ENCODE measurements at places on chromosomes 11 and 22. TPM values are rescaled to one million over a fixed set of nuclear protein-coding genes. Genes with fewer than 3 reads are reported as not detected.

GRCh38 chr11:108958368-108959104 lies 293.7 kb downstream of the DDX10 start:
- DNase-seq = no peak

The CDKN1C gene
- total RNA-seq = 0.91 TPM

DNA sequence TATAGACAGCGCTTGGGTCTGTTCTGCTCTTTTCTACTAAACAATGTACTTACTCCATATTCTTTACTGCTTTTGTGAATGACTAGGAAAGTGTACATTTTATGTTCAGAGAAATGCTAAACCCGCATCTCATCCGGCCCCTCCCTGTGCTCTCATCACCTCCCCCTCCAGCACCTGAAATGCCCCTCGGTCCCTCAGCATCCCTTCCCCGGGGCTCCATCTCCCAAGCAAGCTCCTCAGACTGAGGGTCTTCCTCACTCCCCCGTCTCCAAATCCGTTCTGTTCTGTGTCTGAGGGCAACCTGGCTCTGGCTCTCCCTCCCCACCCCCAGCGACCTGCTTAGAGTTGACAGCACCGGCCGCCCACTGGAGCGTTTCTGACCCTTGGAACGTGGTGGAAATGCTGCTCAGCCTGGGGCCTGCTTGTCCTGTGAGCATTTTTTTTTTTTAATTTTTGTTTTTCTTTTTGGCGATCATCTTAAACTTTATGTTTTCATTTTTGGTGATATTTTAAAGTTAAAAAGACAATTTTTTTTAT lies 1.4 kb downstream of the SELENOO start:
- no peak for DNase-seq

DNA sequence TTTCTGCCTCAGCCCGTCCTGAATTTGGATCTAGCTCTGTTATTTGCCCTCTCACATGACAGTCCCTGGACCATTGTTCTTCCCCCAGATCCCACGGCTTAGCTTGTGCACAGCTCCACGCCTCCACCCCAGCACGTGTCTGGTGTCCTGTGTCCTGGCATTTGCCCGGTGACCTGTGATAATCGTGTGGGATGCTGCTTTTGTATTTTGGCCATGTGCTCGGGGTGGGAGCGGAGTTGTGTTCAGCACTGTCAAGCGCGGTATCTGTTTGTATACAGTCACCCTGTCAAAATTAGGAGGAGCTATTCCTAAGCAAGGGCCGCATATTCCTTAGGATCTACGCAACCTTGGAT lies 11.9 kb downstream of the ADAMTS8 start:
- no peak for DNase-seq

The ACR gene
- not detected for total RNA-seq

The RTN4R gene
- 2.1 TPM for total RNA-seq

The FOSL1 gene
- 3.7 TPM for total RNA-seq

The HTR3A gene
- total RNA-seq = not detected

DNA sequence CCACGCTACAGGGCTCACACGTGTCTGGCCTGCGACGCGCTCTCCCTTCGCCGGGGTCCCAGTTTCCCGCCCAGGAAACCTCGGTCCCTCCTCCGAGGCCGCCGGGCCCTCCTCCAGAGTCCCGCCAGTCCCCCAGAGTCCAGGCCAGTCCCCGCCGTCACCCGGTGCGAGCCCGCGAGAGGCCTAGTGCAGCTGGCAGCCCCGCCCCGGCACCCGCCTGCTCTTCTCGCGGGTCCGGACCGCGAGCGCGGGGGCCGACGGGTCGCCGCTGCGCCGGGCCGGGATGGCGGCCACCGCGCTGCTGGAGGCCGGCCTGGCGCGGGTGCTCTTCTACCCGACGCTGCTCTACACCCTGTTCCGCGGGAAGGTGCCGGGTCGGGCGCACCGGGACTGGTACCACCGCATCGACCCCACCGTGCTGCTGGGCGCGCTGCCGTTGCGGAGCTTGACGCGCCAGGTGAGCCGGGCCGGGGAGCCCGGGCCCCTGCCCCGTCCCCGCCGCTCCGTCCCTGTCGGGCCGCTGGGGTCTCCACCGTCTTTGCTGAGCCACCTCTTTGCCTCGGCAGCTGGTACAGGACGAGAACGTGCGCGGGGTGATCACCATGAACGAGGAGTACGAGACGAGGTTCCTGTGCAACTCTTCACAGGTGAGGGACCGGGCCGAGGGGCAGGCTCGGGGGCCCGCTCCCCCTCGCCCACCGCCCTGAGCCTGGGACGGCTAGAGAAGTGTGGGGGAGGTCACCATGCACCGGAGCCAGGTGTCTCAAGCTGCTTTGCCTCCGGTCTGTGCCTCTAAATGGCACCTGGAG lies at the start of gene PTPMT1:
Gene PTPMT1 (plus strand): TSS at position 260 of the 809 bp plus-strand sequence. CDS start 24 bp downstream, at position 284.
- DNase-seq = peak; percentile 51

The MMP1 gene
- total RNA-seq = not detected

The BRSK2 gene
- total RNA-seq = 0.23 TPM

The NEU3 gene
- total RNA-seq = 10.7 TPM

The GAB4 gene
- not detected for total RNA-seq

DNA sequence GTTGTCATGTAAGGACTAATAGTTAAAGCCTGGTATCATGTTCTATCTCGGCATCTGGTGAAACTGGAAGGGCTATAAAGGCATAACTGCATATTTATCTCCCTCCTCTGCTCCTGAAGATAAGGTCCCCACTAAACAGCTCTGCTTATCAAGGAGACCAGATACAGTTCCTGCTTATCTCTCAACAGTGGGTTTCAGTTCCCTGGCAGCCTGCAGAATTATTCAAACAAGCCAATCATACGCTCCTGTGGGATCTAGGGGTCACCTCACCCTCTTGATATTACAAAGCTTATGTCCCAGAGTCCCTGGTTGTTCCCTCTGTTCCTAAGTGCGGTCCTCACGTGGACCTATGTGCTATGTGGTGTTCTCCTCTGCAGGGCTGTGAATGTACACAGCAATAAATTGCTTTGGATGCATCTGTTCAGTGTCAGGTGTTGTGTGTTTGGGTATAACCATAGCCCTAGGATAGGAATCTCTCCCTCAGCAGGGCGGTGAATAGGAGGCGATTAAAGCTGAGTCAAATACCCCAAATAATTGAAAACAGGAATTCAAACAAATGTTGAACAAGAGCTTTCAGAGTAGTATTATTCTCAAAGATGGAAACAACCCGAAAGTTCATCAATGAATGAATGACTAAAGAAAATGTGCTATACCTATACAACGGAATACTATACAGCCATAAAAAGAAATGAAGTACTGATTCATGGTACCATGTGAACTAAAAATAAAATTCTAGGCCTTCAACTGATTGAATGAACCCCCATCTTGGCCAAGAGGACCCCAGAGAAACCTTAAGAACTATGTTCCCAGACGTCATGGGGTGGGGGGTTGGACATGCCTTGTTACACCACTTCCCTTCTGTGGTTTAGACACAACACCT lies 3.1 kb upstream of the OOSP4A start:
- no peak for DNase-seq

DNA sequence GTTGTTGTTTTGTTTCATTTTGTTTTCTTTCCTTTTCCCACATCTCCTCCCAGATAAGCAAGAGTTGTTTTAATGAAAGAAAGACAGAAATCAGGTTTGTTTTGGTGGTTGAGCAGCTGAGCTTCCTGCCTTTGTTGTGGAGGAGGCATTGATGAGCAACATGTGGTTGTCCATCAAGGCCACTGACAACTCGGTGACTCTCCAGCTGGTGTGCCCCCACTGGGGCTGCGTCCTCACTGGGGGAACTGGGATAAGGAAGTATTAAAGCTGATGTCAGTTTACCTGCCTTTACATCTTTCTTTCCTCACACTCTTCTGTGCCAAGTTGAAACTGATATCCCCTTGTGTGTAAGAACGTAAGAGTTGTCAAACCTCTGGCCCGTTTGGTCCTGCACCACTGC lies 5.9 kb downstream of the VPS26B start:
- DNase-seq = no peak

GRCh38 chr11:107859459-107860239 lies 1.1 kb upstream of the SLC35F2 start:
- DNase-seq = no peak

The OR4B1 gene
- not detected for total RNA-seq

The FGF19 gene
- not detected for total RNA-seq

The CKAP5 gene
- total RNA-seq = 39.8 TPM

The EHF gene
- 0.34 TPM for total RNA-seq

DNA sequence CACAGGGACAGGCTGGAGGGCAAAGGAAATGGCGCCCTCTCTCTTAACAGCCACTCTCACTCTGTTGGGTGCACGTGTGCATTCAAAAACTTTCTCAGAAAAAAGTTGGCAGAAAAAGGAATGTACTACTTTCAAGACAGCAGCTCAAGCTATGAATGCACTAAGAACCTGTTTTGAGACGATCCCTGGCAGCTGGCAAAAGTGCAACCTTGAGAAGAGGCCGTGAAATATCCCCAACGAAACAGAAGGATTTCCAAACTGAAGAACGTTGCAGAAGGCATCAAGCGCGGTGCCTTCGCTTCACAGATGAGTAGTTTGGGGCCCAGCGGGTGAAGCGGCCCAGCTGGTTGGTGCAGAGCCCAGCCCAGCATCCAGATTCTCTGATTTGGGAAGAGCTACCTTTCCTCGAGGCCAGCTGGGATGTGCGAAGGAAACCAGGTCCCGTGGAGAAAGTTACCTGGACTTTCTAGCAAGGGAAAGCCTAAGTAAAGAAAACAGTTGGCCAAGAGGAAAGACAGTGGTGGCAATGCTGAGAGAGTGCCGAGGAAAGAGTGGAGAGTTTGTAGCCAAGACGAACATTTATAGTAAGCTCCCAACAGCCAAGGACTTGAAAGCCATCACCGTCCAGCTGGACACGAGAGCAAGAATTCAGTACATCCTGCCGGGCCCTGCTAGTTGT lies 16.3 kb downstream of the IFT27 start:
- no peak for DNase-seq

The XKR3 gene
- total RNA-seq = 0.26 TPM

- no peak for DNase-seq
These were observed 22.0 kb upstream of the ACER3 start for GRCh38 chr11:76838678-76839068.

DNA sequence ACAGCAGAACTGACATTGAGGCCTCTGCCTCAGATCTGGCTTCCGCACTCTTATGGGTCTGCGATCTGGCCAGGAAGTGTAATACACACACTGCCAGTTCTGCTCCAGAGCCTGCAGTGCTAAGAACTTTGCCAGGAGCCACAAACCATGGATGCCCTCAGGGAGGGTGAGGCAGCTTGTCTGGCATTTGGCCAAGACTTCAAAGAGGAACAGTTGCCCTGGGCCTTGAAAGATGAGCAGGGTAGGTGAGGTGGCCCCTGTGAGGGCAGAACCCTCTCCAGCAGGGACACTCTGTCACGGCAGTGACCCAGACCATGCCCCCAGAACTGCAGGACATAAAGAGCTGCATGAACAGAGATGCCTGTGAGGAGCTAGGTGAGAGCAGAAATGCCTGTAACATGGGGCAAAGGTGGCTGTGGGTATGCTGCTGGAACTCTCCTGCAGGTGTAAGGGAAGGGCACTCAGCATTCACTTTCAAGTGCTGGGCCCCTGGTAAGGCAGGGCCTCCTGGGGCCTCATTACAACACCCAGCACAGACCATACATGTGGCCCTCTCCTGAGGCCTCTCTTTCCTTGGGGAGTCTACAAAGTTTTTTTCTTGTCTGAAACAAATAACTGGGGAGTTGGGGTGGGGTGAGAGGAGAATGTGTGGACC lies 47.3 kb downstream of the NEU3 start:
- no peak for DNase-seq

GRCh38 chr22:48902983-48903650 lies 924.6 kb downstream of the BRD1 start:
- no peak for DNase-seq

DNA sequence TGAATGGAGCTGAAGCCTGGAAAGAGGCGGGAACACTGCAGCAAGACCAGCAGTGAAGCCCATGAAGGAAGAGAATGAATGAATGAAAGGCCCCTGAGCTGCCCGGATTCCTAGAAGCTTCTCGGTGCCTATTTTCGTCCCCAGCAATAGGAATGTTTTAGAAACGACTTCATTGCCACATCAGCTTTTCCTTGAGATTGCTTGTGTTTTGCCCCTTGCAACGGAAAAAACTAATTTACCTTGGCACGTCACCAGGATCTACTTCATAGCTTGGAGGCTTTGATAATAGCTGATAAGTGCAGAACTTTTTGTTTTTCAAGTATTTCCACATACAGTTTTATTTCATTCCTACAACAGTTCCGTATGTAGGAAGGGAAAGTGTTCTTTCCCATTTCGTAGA lies 248.9 kb upstream of the NARS2 start:
- no peak for DNase-seq

The ADM gene
- 0.68 TPM for total RNA-seq

GRCh38 chr11:113615098-113615497 lies 91.0 kb downstream of the TMPRSS5 start:
- DNase-seq = no peak

DNA sequence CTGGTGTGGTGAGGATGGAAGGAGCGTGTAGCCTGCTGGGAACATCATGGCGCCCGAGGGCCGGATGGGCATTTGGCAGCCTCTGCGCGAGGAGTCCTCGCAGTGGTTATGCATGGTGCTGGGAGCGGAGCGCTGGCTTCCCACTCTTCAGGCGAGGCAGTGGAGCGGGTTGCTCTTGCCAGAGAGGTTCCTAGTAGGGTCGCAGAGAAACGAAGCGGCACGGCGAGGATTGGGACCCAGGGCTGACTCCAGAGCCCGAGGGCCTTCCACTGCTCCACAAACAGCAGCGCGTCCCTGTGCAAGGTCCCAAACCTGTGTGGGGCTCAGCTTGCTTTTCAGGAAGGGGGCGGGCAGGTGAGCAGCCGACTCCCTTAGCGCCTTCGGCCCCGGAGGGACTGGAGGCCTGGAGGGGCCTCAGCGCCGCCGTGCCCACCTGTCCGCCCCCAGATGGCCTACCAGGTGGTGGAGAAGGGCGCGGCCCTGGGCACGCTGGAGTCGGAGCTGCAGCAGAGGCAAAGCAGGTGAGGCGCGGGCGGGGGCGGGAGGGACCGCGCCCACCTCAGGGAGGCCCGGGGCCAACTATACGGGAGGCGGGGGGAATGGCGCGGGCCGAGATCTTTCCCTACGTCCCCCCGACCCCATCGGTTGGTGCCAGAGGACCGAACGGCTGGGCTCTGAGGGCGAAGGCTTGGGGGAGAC lies 7.2 kb downstream of the ATG16L2 start:
- no peak for DNase-seq

The LRRC56 gene
- 5.7 TPM for total RNA-seq

GRCh38 chr22:29702931-29703501 lies 16.8 kb upstream of the CABP7 start:
- no peak for DNase-seq

The MYO7A gene
- 1.7 TPM for total RNA-seq

The CELSR1 gene
- total RNA-seq = 3.0 TPM

- DNase-seq = no peak
These were observed 127.6 kb downstream of the CNTN5 start for GRCh38 chr11:99148352-99148751.

The C11orf52 gene
- total RNA-seq = not detected

The DNAJC24 gene
- 10.3 TPM for total RNA-seq

Measured in T-helper 17 cell (primary cell).